ENCODE measurements at places on chromosomes 4 and X. TPM values are rescaled to one million over a fixed set of nuclear protein-coding genes. Genes with fewer than 3 reads are reported as not detected.

DNA sequence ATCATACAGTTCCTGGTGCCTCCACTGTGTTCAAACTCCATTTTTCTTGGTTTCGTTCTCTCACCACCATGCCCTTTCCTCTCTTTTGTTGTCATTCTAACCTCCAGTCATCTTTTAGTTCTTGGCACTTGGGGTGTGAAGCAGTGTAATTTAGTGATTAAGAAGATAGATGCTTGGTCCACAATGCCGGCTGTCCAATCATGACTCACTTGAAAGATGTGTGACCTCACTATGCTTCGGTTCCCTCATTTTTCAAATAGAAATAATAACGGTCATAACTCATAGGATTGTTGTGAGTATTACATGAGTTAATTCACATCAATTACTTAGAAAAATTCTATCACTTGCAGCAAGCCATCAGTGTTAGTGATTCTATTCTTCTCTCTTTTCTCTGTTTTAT is 327.8 kb downstream of the ADGRL3 start:
- DNase-seq = peak; percentile 27

- DNase-seq = peak; percentile 39
Observed at GRCh38 chr4:127870688-127871087, 10.0 kb upstream of the PLK4 start.

- peak; percentile 44 for DNase-seq
Observed at GRCh38 chr4:111943796-111944203, 201.5 kb upstream of the FAM241A start.

DNA sequence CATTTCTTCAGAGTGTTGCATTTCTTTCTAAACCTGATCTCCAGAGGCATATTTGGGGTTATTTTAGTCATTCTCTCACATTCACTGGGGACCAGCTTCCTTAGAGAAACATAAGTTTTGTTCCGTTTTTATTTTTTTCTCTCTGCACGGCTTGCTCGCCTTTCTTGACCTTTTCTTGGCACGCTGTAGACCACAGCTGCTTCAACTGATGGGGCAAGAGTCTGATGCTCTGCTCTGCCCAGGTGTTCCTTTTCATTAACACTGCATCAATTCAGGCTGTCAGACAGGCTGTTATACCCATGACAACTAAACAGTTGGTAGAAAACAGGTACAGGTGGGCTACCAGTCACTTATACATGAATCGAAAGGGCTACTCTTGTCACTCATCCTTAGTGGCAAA is 682.2 kb upstream of the DIAPH2 start:
- DNase-seq = no peak

DNA sequence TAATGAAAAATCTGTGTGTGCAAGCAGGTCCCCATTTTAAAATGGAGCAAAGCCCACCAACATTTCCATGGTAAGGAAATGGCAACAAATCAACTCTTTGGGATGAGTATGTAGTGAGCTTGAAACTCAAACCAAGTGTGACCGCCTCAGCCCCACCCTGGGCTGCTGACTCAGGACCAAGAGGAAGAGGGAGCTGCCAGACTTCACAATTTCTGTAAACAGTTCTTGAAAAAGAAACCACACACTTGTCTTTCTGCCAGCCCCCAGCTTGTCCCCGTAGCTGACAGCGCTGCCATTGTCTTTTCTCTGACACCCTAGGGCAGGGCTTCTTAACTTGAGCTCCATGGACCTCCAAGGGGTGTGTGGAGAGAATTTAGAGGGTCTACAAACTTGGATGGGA is 10.3 kb downstream of the RTL5 start:
- DNase-seq = peak; percentile 80

GRCh38 chr4:150235808-150236271 is 157.6 kb downstream of the DCLK2 start:
- no peak for DNase-seq

DNA sequence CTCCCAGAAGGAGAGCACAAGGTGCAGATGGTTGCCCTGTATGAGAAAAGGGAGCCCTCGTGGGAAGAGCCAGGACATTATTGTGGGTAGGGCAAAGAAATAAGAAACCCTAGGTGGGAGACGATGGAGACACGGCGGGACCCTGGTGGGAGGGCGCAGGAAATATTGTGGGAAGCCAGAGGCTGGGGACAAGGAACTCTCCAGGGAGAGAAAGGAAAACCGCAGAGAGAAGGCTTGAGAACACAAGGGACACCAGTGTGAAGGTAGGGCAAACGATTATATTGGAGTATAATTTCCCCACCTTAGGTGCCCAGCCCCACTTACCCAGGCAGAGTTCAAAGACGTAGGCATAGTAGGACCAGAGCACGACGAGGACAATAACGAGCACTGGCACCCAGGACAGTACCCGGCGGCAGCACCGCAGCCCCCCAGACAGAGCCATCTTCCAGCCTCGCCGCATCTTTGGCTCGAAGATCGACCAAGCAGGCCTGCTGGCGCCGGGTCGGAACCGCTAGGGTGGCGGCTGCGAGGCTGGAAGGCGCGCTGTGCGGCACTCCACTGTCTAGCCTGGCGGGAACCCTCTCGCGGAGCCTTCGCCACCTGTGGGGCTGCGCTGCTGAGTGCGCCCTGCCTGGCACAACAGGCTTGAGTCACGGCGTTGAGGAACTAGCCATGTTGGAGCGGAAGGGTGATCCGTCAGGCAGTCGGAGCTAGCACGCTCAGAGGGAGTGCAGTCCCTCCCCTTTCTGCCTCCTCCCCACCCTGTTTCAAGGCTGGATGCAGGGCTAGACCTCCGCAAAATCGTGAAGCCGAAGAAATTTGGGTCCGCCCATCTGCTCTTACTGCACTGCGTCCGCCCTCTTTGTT is at the start of gene ZDHHC15:
Gene ZDHHC15 (minus strand): TSS at position 473 of the 867 bp plus-strand sequence. CDS start 13 bp downstream, at position 460.
- DNase-seq = peak; percentile 18

- DNase-seq = no peak
Observed at GRCh38 chrX:111164728-111165127, 68.7 kb downstream of the PAK3 start.

GRCh38 chrX:84189125-84189524 is 1.1 kb upstream of the RPS6KA6 start:
- no peak for DNase-seq

DNA sequence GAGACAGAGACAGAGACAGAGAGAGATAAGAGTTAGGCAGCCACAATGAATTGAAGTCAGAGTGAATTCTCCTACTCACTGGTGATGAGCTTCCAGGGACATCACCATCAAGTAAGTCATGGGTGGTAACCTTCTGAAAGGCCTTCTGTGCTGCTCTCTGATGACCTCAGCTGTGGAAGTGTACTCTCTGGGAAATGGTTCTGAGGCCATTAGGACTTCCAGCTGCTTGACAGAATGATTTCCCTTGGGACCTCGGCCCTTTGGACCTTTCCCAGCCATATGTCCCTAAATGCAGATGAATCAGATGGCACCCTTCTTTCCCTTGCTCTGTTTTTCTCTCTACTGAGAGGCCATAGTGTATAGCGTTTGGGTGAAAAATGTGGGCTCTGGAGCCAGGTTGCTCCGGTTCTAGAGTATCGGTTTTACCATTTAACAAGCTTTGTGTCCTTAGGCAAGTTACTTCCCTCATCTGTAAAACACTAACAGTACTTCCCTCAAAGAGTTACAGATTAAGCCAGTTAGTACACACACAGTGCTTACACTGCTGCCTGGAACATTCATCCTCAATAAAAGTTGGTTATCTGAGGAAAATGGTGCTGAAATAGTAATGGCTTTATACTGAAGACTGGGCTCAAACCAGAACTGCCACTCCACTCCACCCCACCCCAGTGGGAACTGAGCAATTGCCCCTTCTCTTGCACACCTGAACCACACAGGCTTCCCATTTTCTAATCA is 7.6 kb downstream of the SEPTIN11 start:
- no peak for DNase-seq

DNA sequence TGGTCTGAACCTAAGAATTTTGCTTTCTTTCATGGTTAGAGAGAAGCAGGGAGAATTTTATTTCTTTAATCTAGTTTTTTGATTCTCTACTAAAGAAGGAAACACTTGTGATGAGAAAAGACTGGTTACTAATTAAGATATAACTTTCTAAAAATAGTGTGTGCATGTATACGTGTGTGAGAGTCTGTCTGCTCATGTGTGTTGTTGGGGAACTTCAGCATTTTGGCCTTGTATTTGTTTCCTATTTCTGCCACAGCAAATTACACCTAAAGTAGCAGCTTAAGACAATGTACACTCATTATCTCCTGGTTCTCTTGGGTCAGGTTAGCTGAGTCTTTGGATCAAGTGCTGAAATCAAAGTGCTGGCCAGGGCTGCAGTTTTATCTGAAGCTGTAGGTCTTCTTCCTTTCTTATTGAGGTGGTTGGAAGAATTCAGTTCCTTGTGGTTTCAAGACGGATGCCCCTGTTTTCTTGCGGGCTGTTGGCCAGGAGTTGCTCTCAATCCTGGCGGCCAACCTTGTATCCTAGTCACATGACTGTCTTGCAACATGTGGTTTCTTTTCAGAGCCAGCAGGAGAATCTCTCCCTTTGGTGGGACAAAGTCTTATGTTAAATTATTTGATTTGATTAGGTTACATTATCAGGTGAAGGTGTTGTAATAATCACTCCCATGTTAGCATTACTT is 188.4 kb upstream of the CLNK start:
- no peak for DNase-seq

DNA sequence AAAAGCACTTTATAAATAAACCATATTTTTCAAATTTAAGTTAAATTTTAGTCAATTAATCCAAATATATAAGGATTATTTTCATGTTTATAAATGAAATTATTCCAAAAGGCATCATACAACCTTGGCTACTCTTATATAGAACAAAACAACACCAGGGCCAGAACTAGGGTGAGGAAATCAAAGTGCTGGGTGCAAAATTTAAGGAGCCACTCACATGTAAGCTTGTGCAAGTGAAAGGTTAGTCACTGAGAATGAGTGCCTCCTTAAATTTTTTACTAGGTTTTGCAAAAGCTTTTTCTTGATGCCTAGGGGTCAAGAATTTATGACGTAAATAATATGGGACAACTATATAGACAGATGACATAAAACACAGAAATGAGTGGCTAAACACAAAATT is 83.4 kb upstream of the COX18 start:
- DNase-seq = no peak

- DNase-seq = no peak
Observed at GRCh38 chrX:149569770-149570169, 17.5 kb downstream of the MAGEA9B start.

- DNase-seq = peak; percentile 13
Observed at GRCh38 chrX:154123241-154124219, 20.5 kb upstream of the OPN1LW start.

DNA sequence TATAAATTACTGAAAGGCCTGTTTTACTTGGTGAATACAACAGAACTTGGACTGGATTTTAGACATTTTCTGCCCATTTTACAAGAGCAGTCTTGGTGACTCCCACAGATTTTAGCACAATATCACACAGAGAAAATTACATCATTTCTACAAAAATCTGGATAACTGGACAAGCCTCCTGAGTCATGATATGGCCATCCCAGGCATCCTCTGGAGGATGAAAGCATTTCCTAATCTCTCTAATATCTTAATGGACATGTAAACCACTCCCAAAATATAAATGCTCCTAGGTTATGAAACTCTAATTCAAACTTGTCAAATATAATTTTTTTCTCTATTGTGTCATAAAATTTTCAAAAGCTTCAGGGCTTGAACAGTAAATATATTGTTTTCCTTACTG is 1170.8 kb upstream of the PCDH7 start:
- no peak for DNase-seq

GRCh38 chr4:3323071-3323481 is 30.3 kb downstream of the RGS12 start:
- no peak for DNase-seq

GRCh38 chrX:45711231-45711630 is 510.6 kb upstream of the DIPK2B start:
- peak; percentile 28 for DNase-seq

- DNase-seq = no peak
Observed at GRCh38 chrX:49727847-49728246, 32.1 kb upstream of the PAGE1 start.

GRCh38 chrX:119481323-119481801 is 13.1 kb downstream of the SLC25A5 start:
- DNase-seq = no peak

DNA sequence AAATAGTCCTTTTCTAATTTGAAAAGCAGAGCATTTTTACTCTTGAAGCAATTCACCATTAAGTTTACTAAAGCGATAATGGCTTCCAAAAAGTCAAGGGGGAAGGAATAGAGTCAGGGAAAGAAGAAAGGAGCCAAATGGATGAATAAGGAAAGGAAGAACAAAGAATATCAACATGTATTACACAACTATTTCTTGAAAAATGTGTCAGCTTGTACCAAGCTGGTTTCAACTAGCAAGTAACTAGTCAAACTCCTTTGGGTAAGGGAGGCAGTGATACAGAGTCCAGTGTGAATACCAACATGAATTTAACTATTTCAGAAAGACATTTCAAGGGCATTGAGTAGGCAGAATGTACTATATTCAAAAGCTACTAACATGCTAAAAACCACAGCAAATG is 112.1 kb downstream of the ARHGAP6 start:
- DNase-seq = no peak

DNA sequence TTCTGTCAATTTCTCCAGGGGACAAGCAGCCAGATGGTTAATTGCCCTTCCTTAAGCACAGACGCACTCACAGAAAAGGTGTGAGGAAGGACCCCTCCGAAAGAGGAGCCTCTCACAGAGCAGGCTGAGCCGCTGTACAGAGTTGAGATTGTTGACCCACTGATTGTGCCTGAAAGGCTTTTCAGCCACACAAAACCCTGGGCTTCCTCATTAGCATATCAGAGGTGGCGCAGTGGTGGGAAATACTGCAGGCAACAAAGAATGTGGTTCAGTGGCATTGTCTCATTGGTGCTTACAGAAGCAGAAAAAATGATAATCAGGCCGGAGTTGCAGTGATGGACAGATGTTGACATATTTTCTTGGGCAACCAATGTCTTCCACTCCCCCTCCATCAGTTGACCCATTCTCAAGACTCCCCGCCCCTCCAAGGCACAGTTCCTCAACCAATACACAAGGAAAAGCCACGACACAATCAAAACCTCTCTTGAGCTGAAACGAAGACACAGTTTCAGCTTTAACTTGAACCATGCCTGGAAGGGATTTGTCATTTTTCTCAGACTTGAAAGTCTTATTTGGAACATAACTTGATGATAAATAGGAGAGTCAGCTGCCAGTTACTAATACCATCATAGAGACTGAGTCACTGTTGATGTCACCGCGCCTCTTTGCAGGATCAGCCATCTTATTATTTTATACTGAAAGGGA is 53.1 kb downstream of the ATXN3L start:
- no peak for DNase-seq

MAGEB10 gene
- 1.5 TPM for total RNA-seq

SASH3 gene
- total RNA-seq = not detected

DCX gene
- total RNA-seq = not detected

SLC7A11 gene
- 3.0 TPM for total RNA-seq

LRRC66 gene
- not detected for total RNA-seq

SLC34A2 gene
- not detected for total RNA-seq

SLC49A3 gene
- not detected for total RNA-seq

UGT2B15 gene
- not detected for total RNA-seq

FAM47E gene
- 0.11 TPM for total RNA-seq

STK32B gene
- total RNA-seq = 14.7 TPM

TEX13C gene
- total RNA-seq = 14.9 TPM

SPON2 gene
- 0.29 TPM for total RNA-seq

PPP2R2C gene
- 1.0 TPM for total RNA-seq

CXCL6 gene
- 0.06 TPM for total RNA-seq
